ENCODE measurements at places on chromosomes 6 and 20. TPM values are rescaled to one million over a fixed set of nuclear protein-coding genes. Genes with fewer than 3 reads are reported as not detected.

The ADGRF5 gene
- polyA plus RNA-seq = 130 TPM

The HLA-DMB gene
- polyA plus RNA-seq = 9.5 TPM

- no peak for DNase-seq
Measured at GRCh38 chr20:34710861-34711574, 6.9 kb downstream of the TP53INP2 start.

DNA sequence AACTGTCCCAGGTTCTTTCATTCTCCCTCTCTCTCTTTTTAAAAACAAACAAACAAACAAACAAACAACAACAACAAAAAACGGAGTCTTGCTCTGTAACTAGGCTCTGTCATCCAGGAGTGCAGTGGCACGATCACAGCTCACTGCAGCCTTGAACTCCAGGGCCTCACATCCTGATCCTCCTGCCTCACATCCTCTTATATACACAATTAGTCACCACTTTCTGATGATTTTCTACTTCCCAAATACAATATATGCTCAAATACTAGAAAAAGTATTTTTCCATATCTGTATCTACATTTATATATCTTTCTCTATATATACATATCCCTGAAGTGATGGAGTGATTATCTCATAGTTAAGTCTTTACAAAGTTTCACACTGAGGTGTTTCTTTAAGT lies 170.7 kb downstream of the EPHA7 start:
- DNase-seq = no peak

- DNase-seq = no peak
Measured at GRCh38 chr20:313948-314347, 11.4 kb upstream of the SOX12 start.

The ZC2HC1B gene
- not detected for polyA plus RNA-seq

DNA sequence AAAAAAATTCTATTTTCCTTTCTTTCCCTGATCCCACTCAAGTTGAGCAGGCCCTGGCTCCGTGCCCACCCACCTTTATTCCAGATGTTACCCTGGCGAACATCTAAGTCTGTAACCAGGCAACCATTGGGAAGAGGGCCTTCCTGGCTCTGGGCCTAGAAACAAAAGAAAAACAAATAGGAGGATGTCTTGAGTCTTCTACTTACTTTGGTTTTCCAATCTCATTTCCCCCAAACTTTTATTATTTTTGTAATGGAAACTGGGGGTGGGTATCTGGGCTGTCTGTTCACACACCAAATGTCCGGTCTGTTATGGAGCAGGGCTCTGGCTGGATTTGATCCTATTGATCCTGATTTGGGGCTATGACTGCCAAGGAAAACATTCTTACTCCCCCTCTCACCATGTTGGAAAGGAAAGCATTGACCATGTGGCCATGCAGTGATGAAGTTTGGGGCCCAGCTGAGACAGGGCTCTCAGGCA lies 744.1 kb downstream of the DHX35 start:
- DNase-seq = no peak

GRCh38 chr6:128167552-128167951 lies 266.7 kb upstream of the THEMIS start:
- no peak for DNase-seq

- DNase-seq = no peak
Measured at GRCh38 chr6:148720897-148721296, 25.9 kb upstream of the UST start.

The CGA gene
- not detected for polyA plus RNA-seq

GRCh38 chr6:167047554-167047953 lies 48.4 kb downstream of the CEP43 start:
- DNase-seq = no peak

- DNase-seq = peak; percentile 21
Measured at GRCh38 chr20:11159728-11160127, 485.9 kb upstream of the JAG1 start.

The TSPO2 gene
- 0.54 TPM for polyA plus RNA-seq

DNA sequence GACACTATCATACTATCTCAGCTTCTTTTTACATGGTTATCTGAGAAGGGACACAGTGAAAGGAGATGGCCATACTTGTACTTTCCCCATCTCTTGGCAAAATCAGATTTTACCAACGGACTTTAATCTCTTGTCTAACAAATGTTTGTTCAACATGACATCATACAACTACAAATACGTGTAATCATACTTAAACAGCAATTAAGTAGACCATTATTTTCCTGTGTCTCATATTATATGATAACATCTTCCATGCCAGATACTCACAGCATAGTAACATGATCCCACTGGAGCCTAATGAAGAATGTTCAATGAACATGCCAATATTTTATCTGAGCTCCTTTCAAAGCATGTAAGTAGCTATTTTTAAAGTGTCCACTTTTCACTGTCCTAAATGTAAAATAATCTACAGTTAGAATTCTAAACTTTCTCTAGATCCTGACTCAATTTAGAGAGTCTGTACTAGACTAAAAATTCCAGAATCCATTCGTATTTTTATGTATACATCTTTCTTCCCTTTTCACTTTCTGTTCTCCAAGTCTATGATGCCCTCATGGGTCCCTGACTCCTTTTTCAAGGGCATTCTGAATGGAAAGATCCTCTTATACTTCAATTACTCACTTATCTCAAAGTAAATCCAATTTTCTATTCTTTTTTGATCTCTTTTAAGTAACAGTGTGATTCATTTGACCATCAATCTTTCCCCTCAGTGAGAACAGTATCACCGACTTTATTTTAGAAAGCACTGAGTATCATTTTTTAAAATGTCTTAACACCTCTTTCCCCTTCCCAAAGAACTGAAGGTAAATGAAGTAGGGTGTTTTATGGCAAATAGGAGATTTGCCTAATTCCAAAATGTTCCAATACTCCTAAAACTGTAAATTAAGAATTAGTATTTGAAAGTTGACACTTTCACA lies 133.5 kb downstream of the CDK19 start:
- no peak for DNase-seq

The C20orf144 gene
- 0.50 TPM for polyA plus RNA-seq

The JAG1 gene
- 52.7 TPM for polyA plus RNA-seq

DNA sequence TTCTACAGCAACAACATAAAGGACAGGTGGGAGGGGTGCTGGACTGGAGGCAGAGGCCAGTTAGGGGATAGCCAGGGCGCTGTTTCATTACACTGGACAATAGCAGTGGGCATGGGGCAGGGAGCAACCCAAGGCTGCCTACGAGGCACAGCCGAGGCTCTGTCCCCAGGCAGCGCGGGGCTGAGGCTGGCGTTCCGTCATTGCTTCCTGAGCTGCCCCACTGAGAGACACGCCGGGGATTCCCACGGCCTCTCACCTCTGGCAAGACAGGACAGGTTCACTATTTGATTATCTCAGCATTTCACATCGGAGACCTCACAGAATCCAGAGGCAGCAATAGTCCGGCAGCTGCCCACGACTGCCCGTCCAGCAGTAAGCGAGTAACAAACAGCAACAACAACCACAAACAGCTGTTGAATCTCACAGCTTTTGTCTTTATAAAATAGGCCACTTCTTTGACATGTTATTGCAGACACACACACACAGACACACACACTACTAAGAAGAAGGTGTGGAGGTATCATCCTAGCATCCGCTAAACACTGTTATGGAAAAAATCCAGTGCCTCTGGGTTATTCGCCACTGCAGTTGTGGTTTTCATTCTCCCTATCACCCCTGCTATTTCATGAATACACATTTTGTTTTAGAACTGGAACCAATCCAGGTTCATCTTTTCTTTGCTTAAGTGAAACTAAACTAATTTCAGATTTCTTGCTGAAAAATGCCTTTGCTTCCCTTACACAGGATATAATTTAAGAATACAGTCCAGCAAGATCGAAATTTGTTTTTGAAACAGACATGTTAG lies 19.5 kb downstream of the KIF25 start:
- DNase-seq = no peak
